ENCODE measurements at places on chromosomes 3 and 15.

- DNase-seq: no peak
Measured at GRCh38 chr15:82880704-82881103, 71.3 kb downstream of the WHAMM start.

DNA sequence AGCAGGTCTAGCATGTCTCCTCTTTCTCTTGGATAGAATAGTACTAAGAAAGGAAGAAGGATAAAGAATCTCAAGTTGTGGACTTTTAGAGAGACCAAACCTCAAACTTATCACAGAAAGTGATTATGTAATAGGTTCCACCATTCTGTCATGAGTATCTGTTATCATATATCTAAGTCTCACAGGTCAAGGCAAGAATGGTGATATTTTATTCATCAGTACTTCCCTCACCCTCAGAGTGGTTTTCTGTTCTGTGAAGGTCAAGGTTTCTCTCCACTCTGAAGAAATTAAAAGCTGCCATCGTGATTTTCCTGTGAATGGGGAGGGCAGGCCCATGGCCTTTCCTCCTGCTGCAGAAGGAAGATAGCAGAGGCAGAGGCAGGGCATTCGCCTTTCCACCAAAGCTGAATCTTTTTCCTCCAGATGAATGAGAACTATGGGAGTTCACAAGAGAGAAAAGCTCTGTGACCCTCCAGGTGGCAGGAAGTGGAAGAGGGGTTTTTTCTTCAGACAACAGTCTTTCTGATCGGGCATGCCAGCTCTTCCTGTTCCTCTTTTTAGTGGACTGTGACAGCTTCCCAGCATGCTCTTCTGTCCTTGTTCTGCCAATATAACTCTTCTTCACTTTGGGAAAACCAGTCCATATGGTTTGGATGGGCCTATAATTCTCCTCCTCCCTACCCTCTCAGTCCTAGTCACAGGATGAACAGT lies 37.1 kb upstream of the CCK start:
- DNase-seq: no peak

GRCh38 chr3:136751316-136752171 lies 634 bp downstream of the STAG1 start:
- peak; percentile 54 for DNase-seq

- no peak for DNase-seq
Measured at GRCh38 chr3:13883681-13884080, 3.8 kb upstream of the WNT7A start.

DNA sequence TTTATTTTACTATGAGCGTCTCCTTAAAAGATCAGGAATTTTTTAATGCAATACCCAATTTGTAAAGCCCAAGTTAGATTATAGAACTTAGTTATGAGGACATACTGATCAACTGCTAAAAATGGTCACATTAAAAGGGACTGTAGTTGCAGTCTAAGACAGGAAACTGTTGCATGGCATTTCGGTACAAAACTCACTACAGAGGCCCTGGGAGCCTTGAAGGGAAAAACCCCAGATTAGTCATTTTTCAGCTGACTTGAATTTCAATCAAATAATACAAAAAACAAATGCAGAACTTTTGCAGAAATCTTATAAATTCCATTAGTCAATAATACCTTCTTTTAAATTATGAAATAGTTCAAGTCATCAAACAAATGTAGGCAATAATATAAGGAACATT lies 6.9 kb upstream of the PTX3 start:
- no peak for DNase-seq

DNA sequence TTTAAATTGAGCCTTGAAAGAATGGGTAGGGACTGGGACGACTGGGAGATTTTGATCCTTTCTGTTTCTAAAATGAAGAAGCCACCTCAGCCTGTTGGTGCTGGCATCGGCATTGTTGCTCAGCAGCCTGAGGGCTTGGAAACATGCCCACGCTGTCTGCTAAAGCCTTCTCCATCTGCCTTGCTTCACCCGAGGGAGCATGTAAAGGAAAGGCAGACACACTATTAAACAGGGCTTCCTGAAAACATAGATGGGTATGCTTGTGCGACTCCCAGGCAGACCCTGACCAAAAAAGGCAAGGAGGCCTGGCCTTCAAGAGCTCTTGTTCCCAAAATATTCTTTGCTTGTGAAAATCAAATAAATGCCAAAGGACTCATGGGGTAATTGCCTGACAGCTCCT lies 84.2 kb upstream of the SLC4A7 start:
- no peak for DNase-seq

DNA sequence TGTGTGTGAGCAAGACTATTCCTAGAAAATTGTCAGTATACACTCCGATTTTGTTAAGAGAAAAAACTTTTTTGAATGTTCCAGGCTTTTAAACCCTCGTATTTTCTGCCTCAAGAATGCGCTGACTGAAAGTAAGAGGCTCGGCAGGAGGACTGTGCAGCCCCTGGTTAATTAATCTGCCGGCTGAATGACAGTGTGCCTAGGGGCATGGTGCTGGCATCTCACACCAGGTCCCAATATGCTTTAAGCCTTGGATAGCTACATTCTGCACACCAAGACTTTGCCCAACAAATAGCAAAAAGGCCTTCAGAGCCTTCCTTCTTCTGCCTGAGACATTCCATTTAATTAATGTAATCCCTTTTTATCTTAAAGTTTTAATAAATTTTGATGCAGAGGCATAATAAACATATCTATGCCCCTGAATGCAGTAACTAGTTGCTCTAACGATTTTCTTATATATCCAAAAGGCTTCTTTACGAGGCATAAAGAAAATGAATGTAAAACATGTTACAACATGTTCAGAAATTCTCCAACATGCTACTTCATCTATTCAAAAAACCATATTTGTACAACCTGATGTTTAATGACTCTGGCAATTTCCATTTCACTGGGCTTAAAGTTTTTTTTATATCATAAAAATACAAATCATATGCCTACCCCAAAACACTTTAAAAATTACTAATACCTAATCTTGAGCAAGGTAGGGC lies 37.9 kb downstream of the DPH6 start:
- DNase-seq: no peak

GRCh38 chr3:104461431-104461830 lies 905.3 kb upstream of the ALCAM start:
- DNase-seq: no peak

DNA sequence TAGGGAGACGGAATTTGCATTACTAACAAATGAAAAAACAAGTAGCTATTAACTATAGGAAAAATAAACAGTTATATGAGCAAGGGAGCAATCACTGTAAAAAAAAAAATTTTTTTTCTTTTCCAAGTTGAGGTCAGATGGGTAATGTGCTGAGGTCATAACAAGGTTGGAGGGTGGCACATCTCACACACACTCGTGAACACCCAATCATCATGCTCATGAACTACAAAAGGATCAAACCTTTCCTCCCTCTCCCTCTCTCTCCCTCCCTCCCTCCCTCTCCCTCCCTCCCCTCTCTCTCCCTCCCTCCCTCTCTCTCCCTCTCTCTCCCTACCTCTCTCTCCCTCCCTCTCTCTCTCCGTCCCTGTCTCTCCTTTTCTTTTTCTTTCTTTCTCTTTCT lies 97.9 kb upstream of the CGNL1 start:
- DNase-seq: no peak

GRCh38 chr3:111277226-111277625 lies 205.6 kb downstream of the NECTIN3 start:
- DNase-seq: no peak

- DNase-seq: no peak
Measured at GRCh38 chr3:64272271-64272670, 47.0 kb upstream of the PRICKLE2 start.

DNA sequence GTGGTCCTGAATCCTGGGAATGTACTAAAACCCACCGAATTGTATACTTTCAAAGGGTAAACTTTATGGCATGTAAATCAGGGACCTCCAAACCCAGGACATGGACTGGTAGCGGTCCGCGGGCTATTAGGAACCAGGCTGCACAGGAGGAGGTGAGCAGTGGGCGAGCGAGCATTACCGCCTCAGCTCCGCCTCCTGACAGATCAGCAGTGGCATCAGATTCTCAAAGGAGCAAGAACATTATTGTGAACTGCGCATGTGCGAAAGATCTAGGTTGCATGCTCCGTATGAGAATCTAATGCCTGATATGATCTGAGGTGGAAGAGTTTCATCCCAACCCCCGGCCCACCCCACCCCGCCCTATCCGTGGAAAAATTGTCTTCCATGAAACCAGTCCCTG lies 22.2 kb downstream of the HEG1 start:
- DNase-seq: no peak

GRCh38 chr3:19967208-19967607 lies 20.3 kb downstream of the RAB5A start:
- no peak for DNase-seq

GRCh38 chr15:82569834-82570233 lies 29.6 kb upstream of the RPS17 start:
- DNase-seq: no peak

DNA sequence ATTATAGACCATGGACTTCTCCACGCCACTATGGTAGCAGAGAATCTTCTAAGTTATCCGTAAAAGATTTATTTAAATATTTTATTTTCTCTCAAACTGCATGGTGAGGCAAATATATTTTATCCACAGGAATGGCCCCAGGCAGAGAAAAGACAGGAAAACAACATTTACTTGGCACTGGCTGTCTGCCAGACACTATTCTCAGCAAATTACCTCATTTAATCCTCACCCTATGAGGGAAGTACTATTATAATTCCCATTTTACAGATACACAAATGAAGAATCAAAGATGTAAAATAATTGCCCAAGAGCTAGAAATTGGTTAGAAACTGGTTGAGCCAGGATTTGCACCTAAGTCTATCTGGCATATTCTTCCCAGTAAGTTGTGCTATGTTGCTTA lies 361.4 kb upstream of the IL12A start:
- DNase-seq: no peak

- no peak for DNase-seq
Measured at GRCh38 chr3:81841540-81841939, 80.1 kb upstream of the GBE1 start.

DNA sequence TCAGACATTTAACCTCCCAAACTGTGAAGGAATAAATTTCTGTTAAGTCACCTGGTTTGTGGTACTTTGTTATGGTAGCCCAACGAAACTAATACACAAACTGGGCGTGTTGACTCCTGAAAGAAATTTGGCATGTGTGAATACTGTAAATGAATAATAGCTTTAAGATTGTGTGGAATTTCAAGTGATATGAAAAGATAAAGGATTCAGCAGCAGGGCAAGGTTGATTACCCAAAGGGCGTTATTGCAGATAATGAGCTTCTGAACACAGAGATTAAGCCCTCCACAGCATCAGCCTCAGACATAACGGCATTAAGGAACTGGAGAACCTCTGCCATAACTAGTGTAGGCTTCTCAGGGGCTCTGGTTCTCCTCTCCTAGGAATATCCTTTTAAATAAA lies 451.5 kb upstream of the NECTIN3 start:
- DNase-seq: no peak

DNA sequence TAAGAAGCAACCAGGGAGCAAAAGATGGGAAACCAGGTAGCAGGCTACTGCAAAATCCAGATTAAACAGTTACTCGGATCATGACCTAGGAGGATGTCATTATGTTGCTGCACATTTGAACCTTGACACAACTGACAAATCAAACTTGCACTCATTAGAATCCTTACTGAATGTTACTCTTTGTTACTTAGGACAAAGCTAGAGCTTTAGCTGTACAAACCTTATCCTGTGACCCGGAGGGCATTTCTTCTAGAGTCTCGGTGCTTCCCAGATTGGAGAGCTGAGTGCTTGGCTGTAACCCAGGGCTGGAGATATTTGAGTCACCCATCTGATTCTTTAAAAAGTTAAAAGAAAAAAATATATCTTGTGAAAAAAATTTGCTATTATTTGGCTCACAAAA lies 43.4 kb downstream of the DCP1A start:
- DNase-seq: no peak

- no peak for DNase-seq
Measured at GRCh38 chr3:159727506-159727905, 261.1 kb upstream of the IL12A start.

Data from effector memory CD4-positive, alpha-beta T cell (primary cell).